CD4-positive, alpha-beta T cell (primary cell): ENCODE measurements at places on chromosomes 7 and 10. TPM values are rescaled to one million over a fixed set of nuclear protein-coding genes. Genes with fewer than 3 reads are reported as not detected.

TMEM176A gene
- not detected for total RNA-seq

LRRD1 gene
- not detected for total RNA-seq

CALML5 gene
- total RNA-seq = not detected

AGAP3 gene
- total RNA-seq = 44.6 TPM

DNA sequence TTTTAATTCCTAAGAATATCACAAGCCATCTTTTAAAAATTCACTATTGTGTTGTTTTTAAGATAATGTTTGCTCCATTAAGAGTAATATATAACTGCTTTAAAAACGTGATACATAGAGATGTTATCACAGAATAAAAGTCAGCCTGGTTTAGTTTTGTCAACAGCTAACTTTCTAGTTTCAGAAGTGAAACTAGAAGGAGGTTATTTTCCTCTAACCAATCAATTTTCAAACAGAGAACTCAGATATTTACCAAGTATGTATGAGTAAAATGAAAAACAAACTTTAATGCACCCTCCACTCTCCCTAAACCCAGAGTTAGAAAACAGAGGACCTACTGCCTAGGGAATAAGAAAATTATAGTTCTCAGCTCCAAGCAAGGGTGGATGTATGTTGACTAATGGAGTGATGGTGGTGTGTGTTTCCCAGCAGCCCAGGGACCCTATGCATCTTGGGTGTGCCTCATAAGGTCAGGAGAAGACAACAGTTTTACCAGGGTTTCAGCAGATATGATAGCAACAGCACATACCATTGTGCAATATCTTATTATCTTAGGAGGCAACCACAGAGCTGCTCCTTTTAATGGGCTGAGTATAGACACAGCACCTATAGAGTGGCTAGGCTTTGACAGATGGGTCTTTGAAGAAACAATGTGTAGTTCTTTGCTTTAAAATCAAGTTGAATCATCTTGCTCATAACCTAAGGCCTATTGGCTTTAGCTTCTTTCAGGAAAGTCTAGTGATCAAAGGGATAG lies 58.4 kb downstream of the PTPRZ1 start:
- no peak overlapping the region for H3K4me3 ChIP-seq
- H3K27ac ChIP-seq = no peak overlapping the region
- no peaks in the 10 kb centered on the region for H3K4me1 ChIP-seq
- no peak for DNase-seq

- H3K27ac ChIP-seq = no peak overlapping the region
- H3K27me3 ChIP-seq = no peaks in the 10 kb centered on the region
- no peaks in the 10 kb centered on the region for H3K36me3 ChIP-seq
- no peak for DNase-seq
- no peak overlapping the region for H3K4me3 ChIP-seq
These were observed 30.1 kb upstream of the KCNMA1 start for GRCh38 chr10:77667426-77668324.

DNA sequence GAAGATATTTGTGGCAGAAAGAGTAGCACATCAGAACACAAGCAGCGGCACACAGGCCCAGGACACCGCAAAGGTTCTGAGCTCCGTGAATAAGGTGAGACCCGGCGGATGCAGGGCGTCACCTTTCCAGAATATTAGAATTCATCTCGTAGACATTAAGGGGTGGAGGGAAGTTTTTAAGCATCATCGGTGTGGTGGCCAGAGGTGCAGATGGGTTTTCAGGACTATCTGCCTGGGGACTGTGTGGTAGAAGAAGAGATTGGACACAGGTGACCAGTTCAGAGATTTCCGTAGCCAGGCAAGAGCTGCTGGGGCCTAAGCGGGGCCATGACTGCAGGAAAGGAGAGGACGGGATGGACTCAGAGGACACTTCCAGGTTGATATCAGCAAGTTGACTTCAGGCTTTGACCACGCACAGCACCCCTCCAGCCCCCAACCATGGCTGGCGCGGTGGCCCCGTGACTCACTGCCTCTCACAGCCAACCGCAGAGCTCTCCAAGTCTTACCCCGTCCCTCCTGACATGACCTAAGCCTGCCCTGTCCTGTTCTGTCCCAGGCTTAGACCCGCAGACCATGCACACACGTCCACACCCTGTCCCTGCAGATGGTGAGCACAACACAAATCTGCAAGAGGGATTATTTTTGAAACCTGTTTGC lies 97.2 kb downstream of the OAT start:
- no peak for DNase-seq
- no peaks in the 10 kb centered on the region for H3K27me3 ChIP-seq
- H3K4me3 ChIP-seq = no peak overlapping the region
- H3K4me1 ChIP-seq = no peaks in the 10 kb centered on the region
- H3K27ac ChIP-seq = no peak overlapping the region

GRCh38 chr10:117413928-117414618 lies 38.8 kb upstream of the PDZD8 start:
- H3K4me1 ChIP-seq = no peaks in the 10 kb centered on the region
- H3K27ac ChIP-seq = no peak overlapping the region
- H3K36me3 ChIP-seq = no peaks in the 10 kb centered on the region
- peaks cover 3% of the 10 kb centered on the region for H3K27me3 ChIP-seq
- no peak for DNase-seq
- no peak overlapping the region for H3K4me3 ChIP-seq

DNA sequence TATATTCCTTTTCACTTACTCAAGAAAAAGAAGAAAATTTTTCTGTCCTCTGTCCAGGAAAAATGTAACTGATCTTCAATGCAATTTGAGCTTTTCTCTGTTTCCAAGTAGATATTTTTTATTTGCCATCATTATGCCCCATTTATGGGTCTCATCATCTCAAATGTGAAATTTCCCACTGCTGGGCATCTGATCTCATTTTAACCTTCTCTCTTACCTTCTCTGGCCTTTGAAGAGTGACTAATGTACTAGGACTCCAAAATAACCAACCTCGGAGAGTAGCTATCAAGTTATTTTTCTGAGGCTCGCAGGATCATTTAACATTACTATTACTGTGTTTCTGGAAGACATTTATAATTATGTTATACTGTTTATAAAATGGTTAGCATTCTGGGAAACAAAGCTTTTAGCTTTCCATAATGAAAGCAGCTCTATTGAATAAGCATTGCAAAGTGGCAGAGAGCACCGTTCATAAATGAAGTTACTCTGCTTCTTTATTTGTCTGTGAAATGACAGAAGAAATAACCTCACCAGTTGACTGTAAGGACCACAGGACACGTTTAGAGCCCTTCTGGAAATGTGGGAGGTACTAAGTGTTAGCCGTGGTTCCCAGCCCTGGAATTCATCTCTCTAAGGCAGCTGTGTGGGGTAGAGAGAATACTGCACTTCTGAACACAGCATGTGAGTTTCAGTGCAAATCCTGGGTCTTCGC lies 33.3 kb upstream of the NMT2 start:
- H3K4me3 ChIP-seq = no peak overlapping the region
- H3K4me1 ChIP-seq = peaks cover 59% of the 10 kb centered on the region
- no peak overlapping the region for H3K27ac ChIP-seq
- no peaks in the 10 kb centered on the region for H3K27me3 ChIP-seq
- H3K36me3 ChIP-seq = no peaks in the 10 kb centered on the region

- H3K4me3 ChIP-seq = no peak overlapping the region
- no peak for DNase-seq
- H3K27me3 ChIP-seq = no peaks in the 10 kb centered on the region
- H3K4me1 ChIP-seq = no peaks in the 10 kb centered on the region
These were observed 22.9 kb downstream of the HIP1 start for GRCh38 chr7:75715864-75716263.

DNA sequence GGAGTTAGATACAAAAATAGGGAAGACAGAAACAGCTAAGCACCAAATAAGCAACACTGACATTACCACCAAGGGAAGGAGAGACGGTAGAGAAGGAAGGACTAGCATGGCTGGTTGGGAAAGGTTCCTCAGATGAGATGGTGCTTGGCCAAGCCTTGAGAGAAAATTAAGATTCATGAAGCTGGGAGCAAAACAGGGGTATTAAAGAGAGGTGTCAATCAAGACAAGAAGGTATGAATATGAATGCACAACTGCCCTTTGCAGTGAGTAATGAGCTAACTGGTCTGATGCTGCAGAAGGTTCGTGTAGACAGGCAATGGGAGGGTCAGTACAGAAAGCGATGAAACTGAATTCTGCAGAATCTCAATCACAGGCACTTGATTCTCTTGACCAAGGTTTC lies 67.7 kb downstream of the SLC37A3 start:
- H3K4me3 ChIP-seq = no peak overlapping the region
- H3K4me1 ChIP-seq = peaks cover 9% of the 10 kb centered on the region

DNA sequence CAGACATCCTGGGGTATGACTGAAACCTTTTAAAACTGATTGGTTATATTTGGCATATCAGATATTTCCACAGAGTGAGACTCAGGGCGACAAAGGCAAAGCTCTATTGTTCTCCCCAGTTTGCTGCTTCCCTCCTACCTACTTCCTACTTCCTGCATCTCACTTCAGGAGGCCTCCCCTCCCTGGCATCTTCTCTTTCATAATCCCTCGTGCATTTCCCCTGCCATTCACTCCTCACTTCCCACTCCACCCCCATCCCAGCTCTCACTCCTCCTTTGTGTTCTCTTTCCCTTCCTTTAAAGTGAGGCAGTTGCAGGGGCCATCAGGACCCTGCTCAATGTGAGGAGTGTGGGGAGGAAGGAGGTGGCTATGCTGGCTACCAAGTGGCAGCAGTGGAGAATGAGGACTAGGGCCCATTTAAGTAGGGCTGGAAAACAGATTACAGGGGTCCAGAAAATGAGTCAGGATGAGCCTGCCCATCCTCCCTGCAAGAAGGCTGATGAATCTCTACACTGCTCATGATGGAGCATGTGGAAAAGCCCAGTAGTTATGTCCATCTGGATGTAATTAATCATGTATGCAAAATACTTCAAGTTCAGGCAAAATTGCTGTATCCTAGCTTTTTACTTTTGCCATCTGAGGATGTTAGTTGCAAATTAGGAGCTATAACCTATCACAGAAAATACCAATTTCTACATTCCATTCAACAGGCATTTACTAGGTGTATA lies 311.8 kb upstream of the IMMP2L start:
- H3K36me3 ChIP-seq = no peaks in the 10 kb centered on the region
- DNase-seq = no peak
- no peak overlapping the region for H3K27ac ChIP-seq
- H3K4me3 ChIP-seq = no peak overlapping the region

DNA sequence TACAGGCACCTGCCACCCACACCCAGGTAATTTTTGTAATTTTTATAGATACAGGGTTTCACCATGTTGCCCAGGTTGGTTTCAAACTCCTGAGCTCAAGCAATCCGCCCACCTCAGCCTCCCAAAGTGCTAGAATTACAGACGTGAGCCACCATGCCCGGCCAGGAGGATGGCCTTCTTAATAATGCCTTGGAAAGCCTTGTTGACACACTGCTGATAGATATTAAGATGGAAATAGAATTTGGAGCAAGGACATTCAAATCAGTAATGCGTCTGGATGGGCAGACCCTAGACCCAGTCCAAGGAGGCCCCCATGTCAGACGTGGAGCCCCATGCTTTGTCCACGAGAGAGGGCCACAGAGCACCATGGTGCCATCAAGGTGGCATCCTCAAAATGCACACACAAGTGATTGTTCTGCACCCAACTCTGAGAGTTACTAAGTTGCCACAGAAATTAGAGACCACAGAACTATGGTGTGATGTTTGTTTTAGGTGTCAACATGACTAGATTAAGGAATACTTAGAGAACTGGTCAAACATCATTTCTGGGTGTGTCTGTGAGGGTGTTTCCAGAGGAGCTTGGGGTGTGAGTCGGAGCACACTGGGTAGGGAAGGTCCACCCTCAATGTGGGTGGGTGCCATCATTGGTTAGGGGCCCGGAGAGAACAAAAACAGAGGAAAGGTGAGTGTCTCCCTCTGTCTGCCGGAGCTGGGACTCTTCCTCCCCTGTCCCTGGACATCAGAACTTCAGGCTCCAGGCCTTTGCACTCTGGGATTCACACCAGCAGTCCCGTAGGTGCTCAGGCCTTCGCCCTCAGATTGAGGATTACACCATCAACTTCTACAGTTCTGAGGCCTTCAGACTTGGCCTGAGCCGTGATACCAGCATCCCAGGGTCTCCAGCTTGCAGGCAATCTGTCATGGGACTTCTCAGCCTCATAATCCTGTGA lies 34.5 kb downstream of the EBF3 start:
- H3K4me1 ChIP-seq = no peaks in the 10 kb centered on the region
- no peak overlapping the region for H3K27ac ChIP-seq
- no peaks in the 10 kb centered on the region for H3K27me3 ChIP-seq
- H3K36me3 ChIP-seq = no peaks in the 10 kb centered on the region
- H3K4me3 ChIP-seq = no peak overlapping the region

GRCh38 chr10:14820010-14820774 lies 17.6 kb downstream of the CDNF start:
- H3K36me3 ChIP-seq = no peaks in the 10 kb centered on the region
- DNase-seq = no peak
- H3K4me1 ChIP-seq = no peaks in the 10 kb centered on the region
- H3K27ac ChIP-seq = no peak overlapping the region
- H3K4me3 ChIP-seq = no peak overlapping the region

DNA sequence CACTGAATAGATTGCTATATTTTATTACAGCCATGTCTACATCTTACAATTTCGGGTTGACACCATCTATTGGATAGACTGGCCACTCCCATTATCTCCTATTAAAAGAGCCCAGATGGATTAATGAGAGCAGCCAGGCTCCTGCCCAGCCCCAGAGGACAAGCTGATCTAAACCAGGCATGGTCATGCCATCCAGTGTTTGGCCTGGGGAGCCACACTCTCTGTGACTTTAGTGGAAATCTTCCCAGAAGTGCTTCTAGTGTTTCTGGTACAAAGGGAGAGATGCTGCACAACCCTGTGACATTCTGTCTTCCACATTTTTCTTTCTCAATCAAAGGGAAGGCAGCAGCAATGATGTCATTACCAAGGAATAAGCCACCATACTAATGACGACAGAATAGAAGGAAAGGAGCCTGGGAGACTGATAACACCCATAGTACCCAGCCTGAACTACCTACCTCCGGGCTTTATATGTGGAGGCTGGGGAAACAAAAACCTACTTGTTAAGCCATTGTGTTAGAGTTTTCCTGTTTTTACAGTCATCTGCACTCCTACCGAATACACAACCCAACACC lies 5.0 kb downstream of the NEBL start:
- H3K4me3 ChIP-seq = no peak overlapping the region
- H3K27ac ChIP-seq = no peak overlapping the region
- no peak for DNase-seq

DNA sequence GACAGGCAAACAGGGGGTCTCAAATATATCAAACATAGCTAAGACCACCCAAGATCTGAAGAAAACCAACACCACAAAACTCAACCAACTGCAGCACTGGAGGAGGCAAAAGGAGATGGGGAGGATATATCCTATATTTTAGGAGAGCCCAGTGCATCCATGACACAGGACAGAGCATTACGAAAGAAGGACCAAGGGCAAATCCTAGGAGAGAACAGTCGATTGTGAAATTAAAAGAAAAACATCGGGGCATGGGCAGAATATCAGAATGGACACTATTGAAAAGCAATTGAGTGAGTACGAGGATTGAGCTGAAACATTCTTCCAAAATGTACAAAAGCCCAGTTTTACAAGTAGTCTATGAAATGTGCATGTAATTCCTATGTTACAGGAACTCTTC lies 48.5 kb upstream of the DRGX start:
- H3K4me1 ChIP-seq = peaks cover 11% of the 10 kb centered on the region
- H3K4me3 ChIP-seq = no peak overlapping the region
- no peak for DNase-seq
- no peaks in the 10 kb centered on the region for H3K36me3 ChIP-seq
- no peak overlapping the region for H3K27ac ChIP-seq
- peaks cover 6% of the 10 kb centered on the region for H3K27me3 ChIP-seq
